ENCODE measurements at places on chromosomes 2 and 18.

DNA sequence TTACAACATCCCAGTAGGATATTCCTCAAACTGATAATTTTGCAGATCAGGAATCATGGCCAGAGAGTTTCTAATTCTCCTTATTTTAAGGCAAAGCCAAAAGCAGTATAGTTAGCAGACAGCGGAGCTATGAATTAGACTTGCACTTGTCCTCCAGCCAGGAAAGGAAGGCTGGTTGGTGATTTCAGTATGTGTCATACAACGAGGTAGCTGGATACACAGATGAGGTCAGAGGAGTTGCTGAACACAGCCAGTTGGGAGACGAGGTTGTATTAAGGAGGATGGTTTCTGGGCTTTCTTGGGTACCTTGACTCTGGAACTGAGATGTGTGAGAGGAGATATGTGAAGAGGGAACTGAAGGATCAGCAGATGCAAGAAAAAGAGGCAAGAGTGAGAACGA is 185.2 kb downstream of the SOX11 start:
- ATAC-seq, result no peak
- H3K4me3 ChIP-seq, result no peak overlapping the region
- H3K27ac ChIP-seq, result no peak overlapping the region
- H3K27me3 ChIP-seq, result no peaks in the 10 kb centered on the region
- H3K36me3 ChIP-seq, result no peaks in the 10 kb centered on the region

DNA sequence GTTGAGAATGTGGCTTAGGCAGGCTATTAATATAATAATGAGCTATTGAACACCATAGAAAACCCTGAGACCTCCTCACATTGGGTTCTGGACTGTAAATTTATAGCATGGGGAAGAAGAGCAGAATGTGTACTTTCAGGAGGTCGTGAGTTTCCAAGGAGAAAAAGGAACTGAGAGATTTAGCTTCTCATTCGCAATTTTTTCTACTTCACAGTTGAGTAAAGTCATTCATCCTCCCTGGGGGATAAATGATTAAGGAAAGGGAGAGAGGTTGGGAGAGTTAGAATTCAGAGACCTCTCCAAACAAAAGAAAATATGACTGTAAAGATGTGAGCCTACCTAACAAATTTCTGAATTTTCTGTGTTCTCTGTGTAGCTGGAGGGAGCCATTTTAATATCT is 205.8 kb upstream of the CYRIA start:
- no peak overlapping the region for H3K27ac ChIP-seq
- H3K27me3 ChIP-seq, result no peaks in the 10 kb centered on the region
- H3K4me3 ChIP-seq, result no peak overlapping the region
- H3K4me1 ChIP-seq, result no peaks in the 10 kb centered on the region

GRCh38 chr2:80322958-80323357 is 18.4 kb upstream of the LRRTM1 start:
- H3K4me1 ChIP-seq, result no peaks in the 10 kb centered on the region
- H3K36me3 ChIP-seq, result no peaks in the 10 kb centered on the region
- no peak overlapping the region for H3K4me3 ChIP-seq
- ATAC-seq, result no peak
- H3K27ac ChIP-seq, result no peak overlapping the region

- H3K4me3 ChIP-seq, result no peak overlapping the region
- H3K36me3 ChIP-seq, result no peaks in the 10 kb centered on the region
- no peaks in the 10 kb centered on the region for H3K27me3 ChIP-seq
- ATAC-seq, result no peak
Measured at GRCh38 chr2:48114256-48114655, 208.0 kb upstream of the FBXO11 start.

DNA sequence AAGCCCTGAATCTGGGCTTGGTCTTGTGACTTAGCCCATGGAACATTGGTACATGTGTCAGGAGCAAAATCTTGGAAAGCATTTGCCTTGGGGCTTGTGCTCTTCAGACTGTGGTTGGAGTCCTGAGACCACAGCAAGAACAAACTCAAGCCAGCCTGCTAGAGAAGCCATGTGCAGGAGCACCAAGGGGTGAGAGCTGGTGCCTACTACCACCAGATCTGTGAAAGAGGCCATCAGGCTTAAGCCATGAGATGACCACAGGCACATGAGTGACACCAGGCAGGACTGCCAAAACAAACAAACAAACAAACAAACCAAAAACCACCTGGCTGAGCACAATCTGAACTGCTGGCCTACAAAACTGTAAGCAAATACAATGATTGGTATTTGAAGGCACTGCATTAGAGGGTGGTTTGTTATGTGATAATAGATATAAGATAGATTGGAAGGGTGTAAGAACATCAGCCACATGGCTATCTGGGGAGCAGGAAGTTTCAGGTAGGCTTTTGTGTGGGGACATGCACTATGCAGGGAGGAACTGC is 9.0 kb upstream of the TWIST2 start:
- H3K27me3 ChIP-seq, result peaks cover 4% of the 10 kb centered on the region
- no peak overlapping the region for H3K4me3 ChIP-seq
- ATAC-seq, result no peak
- no peaks in the 10 kb centered on the region for H3K4me1 ChIP-seq
- no peak overlapping the region for H3K27ac ChIP-seq

- no peaks in the 10 kb centered on the region for H3K27me3 ChIP-seq
- H3K4me3 ChIP-seq, result no peak overlapping the region
- no peaks in the 10 kb centered on the region for H3K4me1 ChIP-seq
- no peak for ATAC-seq
Measured at GRCh38 chr18:48821251-48821590, 129.5 kb downstream of the SMAD7 start.

- no peak for ATAC-seq
- no peak overlapping the region for H3K27ac ChIP-seq
- H3K36me3 ChIP-seq, result no peaks in the 10 kb centered on the region
- no peak overlapping the region for H3K4me3 ChIP-seq
Measured at GRCh38 chr2:49288902-49289700, 134.8 kb upstream of the FSHR start.

DNA sequence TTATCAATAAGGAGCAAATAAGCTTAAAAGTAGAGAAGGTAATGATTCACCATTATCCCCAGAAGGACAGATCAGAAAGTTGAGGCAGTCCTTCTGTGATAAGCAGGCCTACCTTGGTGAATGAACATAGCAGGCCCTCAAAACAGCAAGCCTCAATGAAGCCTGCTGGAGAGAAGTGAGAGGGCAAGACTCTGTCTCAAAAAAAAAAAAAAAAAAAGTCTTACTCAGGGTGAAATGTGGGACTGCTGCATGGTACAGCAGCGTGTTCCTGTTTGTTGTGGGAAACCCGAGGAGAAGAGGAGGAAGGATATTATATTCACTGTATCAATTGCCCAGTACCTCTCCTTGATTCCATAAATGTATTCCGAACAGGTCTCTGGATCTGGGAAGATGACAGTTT is 8.7 kb upstream of the HAT1 start:
- H3K27ac ChIP-seq, result no peak overlapping the region
- no peak for ATAC-seq
- H3K27me3 ChIP-seq, result no peaks in the 10 kb centered on the region
- no peak overlapping the region for H3K4me3 ChIP-seq
- H3K4me1 ChIP-seq, result no peaks in the 10 kb centered on the region

DNA sequence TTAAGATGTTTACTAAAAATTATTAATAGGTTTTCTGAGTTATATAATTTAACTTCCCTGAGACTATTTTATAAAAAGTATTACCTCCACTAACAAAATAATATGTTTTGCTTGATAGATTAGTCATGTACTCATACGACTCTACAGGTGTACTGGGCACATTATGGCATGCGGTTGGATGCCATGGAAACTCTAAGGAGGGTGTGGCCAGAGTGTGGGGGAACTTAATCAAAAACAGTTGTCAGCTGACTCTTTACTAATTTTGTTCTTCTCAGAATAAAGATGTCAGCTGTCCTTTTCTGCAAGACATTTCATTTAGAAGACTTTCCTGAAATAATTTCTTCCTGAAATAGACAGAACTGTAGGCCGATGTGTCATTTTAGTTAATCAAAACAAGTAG is 228.3 kb upstream of the SIX3 start:
- H3K27ac ChIP-seq, result no peak overlapping the region
- H3K4me3 ChIP-seq, result no peak overlapping the region
- no peaks in the 10 kb centered on the region for H3K4me1 ChIP-seq
- no peaks in the 10 kb centered on the region for H3K36me3 ChIP-seq

DNA sequence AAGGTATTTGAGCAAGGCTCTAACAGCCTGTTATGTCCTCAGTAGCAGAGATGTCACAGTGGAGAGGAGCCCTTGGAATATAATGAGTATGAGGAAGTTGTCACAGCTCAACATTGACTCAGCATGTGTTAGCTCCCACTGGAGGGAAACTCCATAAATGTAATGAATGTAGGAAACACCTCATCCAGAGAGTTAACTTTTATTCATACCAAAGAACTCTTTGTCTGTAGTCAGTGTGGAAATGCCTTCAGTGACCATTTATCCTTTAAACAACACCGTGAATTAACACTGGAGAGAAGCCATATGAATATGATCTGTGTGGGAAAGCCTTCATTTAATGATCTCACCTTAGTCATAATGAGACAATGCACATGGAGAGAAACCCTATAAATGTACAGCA is 59.7 kb downstream of the CYP1B1 start:
- no peak overlapping the region for H3K27ac ChIP-seq
- no peak overlapping the region for H3K4me3 ChIP-seq
- no peak for ATAC-seq
- H3K27me3 ChIP-seq, result no peaks in the 10 kb centered on the region
